ENCODE measurements at places on chromosomes 2 and 18.

- DNase-seq = no peak
These were observed 1941.7 kb upstream of the LRRTM1 start for GRCh38 chr2:82246220-82246775.

DNA sequence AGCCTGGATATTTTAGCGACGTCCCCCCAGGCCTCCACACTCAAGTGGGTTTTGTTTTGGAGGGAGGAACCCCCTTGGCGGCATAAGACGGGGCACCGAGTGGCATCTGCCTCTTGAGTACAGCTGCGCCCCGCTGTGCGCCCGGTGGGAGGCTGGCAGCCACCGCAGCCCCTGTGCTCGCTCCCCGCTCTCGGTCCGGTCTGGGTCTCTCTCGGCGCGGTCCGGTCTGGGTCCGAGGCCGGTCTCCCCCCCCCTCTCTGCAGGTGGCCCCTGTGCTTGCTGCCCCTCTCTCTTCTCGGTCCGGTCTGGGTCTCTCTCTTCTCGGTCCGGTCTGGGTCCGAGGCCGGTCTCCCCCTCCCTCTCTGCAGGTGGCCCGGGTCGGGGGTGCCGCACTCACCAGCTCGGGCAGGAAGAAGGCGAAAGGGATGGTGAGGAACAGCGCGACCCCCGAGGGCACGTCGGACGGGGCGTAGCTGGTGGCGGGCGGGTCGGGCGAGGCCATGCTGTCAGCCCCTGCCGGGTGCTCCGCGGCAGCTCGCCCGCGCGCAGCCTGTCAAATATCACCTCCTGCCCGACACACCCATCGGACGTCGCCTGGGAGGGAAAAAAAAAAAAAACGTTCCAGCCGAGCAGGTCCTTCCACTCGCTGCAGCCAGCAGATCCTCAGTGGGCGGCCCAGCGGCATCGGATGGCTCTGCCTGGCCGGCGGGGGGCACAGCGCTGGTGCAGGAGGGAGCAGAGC is at the start of gene MALL:
Gene MALL (minus strand): TSS at position 532 of the 742 bp plus-strand sequence. CDS start 30 bp downstream, at position 502.
- no peak for DNase-seq

DNA sequence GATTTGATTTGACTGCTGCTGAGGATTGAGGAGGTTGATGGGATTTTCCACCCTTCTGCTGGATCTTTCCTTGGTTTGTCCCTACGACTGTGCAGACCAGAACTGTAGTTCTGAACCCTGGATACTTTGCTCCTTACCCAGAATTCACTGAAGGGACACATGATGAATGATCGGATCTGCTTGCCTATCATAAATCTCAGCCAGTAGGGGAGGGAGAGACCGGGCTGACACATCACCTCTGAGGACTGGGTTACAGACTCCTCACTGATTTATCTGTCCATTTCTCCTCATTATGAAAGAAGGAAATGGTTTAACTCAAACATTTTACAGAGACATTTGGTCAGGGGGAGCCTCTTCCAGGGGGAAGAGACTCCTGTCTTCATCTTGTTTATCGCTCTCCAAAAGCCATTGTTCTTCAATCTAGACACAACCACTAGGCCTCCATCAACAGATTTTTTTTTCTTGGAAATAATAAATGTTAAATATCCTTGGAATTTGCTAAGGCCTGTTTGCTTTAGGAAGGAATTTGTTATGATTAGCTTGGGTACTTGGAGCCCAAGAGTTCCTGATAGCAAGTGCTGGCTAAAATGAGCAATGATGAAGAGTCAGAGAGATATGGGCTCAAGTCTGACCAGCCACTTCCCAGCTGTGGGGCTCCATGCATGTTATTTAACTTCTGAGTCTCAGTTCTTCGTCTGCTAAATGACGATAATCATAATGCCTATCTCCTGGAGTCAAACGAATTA is 925.5 kb downstream of the SLC4A3 start:
- no peak for DNase-seq

DNA sequence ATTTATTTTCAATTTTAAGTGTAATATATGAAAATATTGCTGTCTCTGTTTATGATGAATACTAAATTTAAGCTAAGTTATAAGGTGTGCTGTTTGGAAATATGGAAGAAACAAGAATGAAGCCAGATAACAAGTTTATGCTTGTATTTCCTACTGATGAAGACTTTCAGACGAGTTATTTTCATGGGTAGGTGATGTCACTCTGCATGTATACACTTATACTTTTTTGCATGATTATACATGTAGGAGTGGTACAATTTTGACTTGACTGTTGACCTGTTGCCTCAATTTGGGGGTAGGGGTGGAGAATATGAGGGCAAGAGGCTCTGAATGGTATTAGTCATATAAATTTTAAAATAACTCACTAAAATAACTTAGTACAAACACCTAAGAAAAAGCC is 133.7 kb downstream of the HAUS1 start:
- no peak for DNase-seq

DNA sequence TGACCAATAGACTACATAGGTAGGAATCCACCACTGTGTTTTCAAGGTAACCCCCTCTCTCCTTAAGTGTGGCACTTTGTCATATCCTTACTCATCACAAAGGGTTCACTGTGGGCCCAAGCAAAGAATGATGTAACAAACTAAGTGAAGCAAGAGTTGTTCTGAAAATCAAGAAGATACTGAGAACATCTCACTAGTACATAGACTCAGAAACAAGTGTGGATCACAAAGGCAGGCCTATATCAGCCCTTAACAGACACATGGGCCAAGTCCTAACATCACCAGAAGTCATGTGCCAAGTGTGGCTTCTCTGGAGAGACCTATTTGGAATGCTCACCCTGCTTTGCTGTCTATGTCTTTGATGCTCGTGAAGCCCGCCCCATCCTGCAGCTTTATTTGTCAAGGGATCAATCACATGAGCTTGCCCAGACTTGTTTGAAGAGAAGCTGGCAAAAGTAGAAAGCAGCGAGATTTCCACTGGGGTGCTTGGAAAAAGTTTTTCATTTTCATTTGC is 131.2 kb upstream of the TTC39C start:
- no peak for DNase-seq

- peak; percentile 82 for DNase-seq
These were observed 46.2 kb downstream of the MEIS1 start for GRCh38 chr2:66481100-66481549.

- DNase-seq = no peak
These were observed 11.2 kb upstream of the ZNF512 start for GRCh38 chr2:27571681-27572080.

DNA sequence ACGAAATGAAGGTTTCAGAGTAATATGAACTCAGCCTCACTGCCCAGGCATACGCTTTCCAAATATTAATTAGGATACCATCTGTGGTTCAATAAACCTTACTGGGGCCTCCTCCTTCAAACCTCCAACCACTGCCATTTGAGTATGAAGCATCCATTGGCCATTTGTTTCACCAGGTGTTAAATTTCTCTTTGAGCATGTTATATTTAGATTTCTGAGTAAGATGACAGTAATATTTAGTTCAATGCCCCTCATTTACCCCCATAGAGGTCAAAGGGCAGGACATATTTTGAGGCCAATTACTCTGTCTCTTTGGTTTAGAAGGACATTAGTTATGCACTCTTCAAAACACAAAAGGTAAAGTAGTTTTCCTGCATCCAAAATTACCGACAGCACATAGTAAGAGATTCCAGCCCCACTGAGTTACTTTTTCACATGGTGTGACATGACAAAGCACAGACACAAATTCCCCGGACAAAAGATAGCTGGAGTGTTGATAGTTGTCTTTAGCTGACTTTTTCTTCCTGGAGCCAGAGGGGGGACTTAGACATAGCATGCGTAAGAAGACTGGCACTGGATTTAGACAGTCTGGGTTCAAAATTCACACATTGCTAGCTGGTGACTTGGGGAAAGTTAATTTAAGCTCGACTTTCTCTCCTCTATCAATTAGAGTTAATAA is 33.1 kb upstream of the LNPK start:
- DNase-seq = no peak

GRCh38 chr2:236875906-236876505 is 209.7 kb upstream of the COPS8 start:
- DNase-seq = no peak

DNA sequence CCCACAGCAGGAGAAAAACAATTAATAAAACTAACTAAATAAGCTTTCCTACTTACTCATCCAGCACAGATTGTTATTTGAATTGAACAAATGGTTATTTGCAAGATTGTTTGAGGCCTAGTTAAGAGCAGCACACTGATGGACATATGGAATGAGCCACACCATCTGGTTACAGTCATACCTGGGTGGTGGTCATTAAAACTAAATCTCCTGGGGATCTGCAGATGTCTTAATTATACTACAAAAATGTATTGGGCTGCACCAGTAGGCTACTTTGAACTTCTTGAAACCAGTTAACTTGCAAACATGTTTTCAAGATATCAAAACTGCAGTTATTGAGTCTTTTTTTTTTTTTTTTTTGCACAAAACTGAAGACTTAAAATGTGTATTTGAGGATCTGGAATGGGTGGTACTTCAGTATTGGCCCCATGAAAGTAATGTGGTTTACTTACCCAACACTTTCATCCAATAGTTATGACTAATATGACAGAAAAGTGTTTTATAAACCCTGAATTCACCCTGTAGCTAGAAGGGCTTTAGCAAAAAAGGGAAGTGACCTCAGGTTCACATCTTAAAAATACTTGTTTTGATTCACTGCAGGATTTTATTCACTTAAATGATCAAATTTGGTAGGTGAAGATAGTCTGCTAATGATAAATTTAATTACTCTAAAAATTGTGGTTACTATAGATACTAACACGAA is 10.8 kb downstream of the AGFG1 start:
- DNase-seq = peak; percentile 83

- no peak for DNase-seq
These were observed 48.6 kb downstream of the MYO7B start for GRCh38 chr2:127584047-127584446.

DNA sequence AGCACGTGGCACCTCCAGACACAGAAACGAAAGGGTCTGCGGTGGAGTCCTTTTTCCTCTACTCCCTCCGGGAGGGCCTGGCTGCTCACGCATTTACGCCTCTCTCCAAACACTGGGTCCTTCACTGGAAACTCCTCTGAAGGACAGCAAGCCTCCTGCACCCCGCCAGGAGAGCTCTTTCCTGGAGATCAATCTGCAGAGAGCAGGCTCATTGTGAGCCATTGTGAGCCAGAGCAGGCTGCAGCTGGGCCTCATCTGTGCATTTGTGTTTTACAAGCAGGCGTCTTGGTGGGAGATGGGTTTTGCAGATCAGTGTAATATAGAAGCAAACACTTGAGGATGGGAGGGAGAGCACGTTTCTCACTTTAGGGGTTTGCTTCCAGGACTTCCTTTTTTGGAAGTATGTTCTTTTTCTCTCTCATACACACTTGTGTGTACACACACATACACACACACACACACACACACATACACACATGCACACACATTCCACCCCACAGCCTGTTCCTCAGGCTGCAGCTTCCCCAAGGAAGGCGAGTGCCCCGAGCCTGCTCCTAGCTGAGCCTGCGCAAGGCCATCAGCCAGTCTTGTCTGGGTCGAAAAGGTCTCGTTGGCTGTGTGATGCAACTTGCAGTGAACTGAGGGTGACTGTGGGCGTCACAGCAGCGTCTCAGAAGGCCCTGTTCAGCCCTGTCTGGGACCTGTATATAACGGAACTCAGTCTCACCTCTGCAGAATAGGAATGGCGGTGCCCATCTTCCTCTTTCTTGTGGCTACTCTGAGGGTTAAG is 163.5 kb downstream of the GLI2 start:
- peak; percentile 77 for DNase-seq

DNA sequence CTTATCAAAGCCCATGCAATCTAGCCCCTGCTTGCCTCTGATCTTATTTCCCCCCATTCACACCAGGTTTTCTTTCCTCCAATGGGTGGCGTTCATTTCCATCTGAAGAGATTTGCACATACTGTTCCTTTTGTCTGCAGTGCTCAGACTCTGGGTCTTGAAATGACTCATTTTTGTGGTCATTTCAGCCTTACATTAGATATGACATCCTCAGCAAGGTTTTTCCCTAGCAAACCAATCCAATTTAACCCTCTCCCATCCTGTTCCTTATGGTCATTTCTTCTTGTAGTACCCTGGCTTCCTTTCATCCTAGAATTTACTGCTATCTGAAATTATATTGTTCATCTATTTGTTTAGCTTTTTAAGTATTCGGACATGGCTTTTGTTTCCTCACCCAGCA is 42.5 kb upstream of the SCN1A start:
- peak; percentile 18 for DNase-seq

- no peak for DNase-seq
These were observed 75.9 kb downstream of the SFXN5 start for GRCh38 chr2:72995430-72996116.

GRCh38 chr18:9521770-9522169 is 46.5 kb downstream of the RALBP1 start:
- DNase-seq = no peak

- no peak for DNase-seq
These were observed 455 bp downstream of the PREPL start for GRCh38 chr2:44360749-44361329.

DNA sequence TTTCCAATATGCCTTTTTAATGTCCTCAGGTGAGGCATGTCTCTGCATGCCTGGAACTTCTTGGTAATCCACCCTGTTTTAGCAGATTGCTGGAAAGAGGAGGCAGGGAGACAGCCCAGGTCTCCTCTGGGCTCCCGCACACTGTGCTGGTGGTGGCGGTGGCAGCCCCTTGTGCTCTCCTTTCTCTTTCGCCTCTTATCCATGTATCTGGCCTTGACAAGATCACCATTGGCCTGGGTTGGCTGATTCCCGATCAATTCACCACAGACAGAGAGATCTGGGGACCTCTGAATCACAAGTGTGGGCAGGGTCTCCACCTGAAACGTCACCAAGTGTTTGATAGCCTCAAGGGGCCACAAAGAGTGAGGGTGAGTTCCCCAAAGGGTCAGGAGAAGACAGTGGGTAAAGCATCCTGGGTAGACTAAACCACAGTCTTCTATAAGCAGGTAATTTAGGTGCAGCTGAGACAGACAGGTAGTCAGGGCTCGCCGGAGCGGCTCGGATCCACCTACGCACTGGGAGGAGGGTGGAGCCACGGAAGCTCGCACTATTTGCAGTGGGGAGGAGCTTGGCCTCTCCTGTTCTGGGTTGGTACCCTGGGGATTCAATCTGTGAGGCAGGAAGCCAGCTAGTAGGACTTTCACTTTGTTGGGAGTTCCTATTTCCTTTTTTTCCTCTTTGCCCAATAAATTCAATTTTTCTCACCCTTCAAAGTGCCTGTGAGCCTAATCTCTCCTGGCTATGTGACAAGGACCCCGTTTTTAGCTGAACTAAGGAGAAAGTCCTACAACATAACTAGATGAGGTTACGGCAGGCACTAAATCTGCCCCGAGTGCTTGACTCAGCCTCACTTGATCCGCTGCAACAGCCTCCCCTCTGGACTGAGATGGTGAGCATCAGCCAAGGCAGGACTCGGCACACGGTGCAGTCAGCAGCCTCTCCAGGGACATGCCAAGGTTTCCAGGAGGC is 57.6 kb downstream of the SLC4A3 start:
- DNase-seq = peak; percentile 68

Data from NB4 (cell line).